ENCODE measurements at places on chromosomes 12 and 14.

DNA sequence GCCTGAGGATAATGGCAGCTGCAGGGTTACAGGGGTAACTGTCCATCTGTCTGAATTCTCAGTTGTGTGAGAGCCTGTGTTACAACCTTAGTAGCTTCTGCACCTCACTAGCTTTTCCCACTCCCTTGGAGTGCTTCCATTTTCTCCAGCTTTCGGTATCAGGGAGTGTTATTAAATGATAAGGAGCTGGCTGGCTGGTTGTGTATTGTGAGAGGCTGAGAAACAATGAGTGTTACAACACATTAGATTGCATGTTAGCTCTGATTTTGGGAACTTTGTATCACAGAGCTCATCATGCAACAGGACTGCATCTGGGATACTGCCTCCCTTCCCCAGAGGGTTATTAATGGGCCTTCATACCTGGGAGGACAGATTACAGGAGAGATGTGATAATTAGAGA is 723.7 kb downstream of the DIO2 start:
- DNase-seq = no peak

- DNase-seq = no peak
These were observed 5.9 kb downstream of the TOMM20L start for GRCh38 chr14:58401587-58401986.

DNA sequence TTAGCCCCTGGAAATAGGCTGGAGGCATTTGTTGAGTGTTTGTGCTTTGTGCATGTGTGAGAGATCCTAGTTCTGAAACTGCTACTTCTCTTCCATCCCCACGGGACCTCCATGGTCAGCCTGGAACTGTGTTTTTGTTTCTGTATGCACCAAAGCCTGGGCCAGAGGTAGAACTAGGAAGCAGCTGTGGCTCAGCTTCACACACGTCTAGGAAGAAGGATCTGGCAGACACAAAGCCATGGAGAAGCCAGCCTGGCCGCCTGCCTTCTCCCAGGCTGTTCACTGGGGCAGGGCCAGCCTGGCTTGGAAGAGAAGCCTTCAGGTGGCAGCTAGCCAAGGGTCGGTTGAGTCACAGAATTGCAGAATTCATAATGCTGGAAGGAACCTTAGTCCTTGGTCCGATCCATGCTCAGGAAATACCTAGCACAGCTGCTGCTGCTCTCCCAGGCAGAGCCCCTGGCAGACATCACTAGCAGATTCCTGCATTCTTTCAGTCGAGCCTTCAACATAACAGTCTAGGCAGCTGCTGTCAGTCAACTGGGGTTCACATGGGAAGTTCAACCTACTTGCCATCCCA is 27.0 kb downstream of the RIN3 start:
- DNase-seq = no peak

DNA sequence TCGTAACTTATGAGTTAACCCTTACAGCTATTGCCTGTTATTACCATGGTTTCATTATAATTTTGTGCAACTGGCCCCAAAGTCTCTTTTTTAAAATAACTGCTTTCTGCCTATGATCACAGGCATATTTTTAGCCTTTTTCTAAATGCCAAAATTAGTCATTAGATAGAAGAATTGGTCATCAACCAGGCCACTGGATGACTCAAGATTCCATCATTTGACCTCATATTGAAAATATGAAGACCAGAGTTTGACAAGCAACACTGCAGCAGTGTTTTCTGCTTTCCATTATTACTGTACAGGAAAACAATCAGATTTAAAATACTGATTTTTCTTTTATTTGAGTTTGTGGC is 54.7 kb upstream of the OTOGL start:
- no peak for DNase-seq

DNA sequence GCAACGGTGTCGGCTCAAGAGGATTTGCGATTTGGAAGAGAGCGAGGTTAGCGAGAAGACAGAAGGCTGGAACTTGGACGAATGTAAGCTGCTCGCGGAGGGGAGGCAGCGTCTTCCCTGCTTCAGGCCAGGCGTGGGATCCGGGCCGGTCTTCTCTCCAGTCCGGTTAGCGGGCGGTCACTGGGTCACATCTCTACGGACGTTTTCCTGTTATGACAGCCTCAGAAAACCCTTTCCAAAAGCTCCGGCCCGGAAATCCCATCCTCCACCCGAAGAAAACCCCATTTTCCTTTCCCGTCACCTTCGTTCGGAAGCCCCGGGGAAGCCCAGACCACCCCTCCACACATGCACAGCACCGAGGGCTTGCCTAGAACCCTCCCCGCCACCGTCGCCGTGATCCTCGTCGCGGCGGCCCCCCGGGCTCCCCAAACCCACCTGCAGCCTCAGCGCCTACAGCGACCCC is 268 bp downstream of the NDUFB1 start:
- DNase-seq = no peak

DNA sequence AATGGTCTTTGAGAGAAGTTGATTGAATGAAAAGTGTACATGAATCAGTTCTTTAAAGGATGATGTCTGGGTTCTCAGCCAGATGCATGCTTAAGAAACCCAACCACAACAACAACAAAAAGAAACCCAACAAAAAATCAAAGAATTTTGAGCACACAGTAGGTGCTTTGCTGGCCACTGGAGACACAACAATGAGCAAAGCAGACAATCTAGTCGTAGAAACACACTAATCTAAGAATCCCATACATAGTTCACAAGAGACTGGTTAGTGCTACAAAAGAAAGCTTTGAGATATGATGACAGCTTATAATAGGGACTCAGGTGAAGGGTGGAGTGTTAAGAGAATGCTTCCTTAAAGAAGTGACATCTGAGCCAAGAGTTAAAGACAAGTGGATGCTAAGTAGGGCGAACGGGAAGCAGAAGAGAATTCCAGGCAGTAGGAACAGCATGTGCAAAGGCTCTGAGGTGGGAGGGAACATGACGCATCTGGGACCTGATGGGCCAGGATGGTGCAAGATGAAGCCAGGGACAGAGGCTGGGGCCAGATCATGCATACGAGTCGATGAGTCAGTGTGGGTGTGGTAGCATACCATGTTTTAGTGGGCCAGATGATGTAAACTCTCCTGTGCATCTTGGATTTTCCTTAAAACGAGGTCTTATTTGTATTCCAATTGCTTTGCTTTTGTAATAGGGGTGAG is 4.6 kb upstream of the HIP1R start:
- no peak for DNase-seq

DNA sequence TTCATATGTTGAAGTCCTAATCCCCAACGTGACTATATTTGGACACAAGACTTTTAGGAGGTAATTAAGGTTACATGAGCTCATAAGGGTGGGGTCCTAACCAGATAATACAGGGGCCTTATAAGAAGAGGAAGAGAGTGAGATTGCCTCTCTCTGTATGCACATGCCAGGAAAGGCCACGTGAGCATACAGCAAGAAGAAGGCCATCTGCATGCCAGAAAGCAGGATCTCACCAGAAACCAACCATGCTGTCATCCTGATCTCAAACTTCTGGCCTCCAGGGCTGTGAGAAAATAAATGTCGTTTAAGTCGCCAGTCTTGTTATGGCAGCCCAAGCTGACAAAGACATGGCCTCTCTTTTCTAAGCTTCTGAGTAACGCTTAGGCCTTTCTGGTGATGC is 69.0 kb upstream of the GPHB5 start:
- DNase-seq = no peak

DNA sequence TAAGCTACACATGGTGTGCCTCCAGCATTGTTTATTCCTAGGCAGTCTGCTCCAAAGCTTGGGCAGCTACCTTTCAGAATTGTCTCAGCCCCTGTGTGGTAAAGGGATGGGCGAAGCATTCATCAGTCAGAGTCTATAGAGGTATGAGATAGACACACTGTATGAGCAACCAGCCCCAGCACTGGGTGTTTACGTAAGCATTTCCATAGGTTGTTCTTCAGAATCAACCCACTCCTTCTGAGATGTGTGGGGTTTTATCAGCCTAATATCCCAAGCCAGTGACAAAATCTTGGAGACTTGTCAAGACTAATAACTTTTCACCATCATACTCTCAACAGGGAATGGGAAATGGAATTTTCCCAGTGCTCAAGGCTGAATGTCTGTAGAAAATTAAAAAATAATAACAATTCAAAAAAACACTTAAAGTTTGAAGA is 98.2 kb downstream of the BTG1 start:
- no peak for DNase-seq

- DNase-seq = peak; percentile 91
These were observed at the start of the genes MGAT2 and RPL36AL for GRCh38 chr14:49620182-49621113. MGAT2 (plus strand) TSS chr14:49620799; CDS start chr14:49621269, 470 bp downstream. RPL36AL (minus strand) TSS chr14:49620626; CDS start chr14:49619104, 1,522 bp downstream.

- DNase-seq = no peak
These were observed 6.8 kb upstream of the SIVA1 start for GRCh38 chr14:104746071-104746545.

DNA sequence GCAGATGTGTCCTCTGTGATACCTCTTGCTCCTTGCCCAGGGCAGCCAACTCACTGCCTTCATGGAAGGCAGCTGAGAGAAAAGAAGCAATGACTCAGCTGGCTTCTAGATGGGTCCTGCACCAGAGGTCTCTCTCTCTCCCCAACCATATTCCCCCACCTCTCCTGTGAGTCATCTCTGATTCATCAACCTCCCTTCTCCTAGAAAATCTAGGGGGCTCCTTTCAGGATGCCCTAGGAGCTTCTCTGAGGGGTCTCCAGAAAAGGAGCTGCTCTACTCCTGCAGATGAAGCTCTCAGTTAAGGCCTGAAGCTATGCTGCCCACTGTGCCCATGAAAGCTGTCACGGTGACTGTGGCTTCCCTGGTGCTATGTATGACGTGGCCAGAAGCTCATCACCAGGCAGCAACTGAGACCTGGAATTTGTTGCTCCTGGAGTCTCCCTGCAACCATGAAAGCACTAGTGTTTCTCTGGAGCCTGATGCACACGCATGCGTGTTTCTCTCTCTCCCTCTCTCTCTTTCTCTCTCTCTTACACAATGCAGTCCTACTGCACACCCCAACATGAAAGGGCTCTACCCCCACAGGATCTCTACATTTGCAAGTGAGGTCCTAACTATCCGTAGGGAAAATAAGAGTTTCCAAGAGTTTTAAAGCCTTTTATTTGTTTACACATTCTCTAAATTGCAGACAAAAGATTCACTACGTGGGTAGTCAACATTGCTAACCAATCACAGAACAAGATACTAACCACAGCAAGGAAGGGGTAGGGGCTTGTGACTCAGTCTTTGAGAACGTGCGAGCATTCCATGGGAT is 285.3 kb downstream of the DPF3 start:
- no peak for DNase-seq

GRCh38 chr14:75283162-75283832 is 4.7 kb downstream of the FOS start:
- no peak for DNase-seq

- no peak for DNase-seq
These were observed 344.5 kb downstream of the TMTC2 start for GRCh38 chr12:83031196-83031595.

- peak; percentile 64 for DNase-seq
These were observed 33.9 kb upstream of the CDK17 start for GRCh38 chr12:96434107-96434506.

GRCh38 chr12:3634348-3634747 is 118.6 kb downstream of the CRACR2A start:
- no peak for DNase-seq

DNA sequence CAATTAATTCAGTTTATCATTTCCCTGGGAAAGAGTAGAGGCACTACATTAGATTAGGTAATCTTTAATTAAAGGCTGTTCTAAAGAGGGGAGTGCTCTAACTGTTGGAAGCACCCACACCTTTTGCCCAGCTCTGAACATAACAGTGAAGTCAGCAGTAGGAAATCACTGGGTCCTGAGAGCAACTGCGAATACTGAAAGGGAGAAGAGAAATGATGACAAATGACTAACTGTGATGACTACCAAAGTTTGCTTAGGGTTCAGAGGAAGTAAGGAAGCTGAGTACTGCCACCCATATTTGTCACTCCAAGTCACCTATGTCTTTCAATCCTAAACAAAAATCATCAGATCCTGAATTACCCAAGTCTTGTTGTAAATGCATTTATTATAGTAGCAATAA is 140.6 kb downstream of the EPS8 start:
- DNase-seq = no peak

- no peak for DNase-seq
These were observed 47.4 kb upstream of the C14orf180 start for GRCh38 chr14:104532191-104532555.

- no peak for DNase-seq
These were observed 121.2 kb downstream of the CRACR2A start for GRCh38 chr12:3631759-3632158.

- DNase-seq = no peak
These were observed 29.4 kb downstream of the LGALS3 start for GRCh38 chr14:55158412-55158811.

GRCh38 chr12:26334621-26335124 is 139.3 kb downstream of the SSPN start:
- no peak for DNase-seq

GRCh38 chr14:65062096-65063075 is 39.9 kb downstream of the MAX start:
- no peak for DNase-seq

DNA sequence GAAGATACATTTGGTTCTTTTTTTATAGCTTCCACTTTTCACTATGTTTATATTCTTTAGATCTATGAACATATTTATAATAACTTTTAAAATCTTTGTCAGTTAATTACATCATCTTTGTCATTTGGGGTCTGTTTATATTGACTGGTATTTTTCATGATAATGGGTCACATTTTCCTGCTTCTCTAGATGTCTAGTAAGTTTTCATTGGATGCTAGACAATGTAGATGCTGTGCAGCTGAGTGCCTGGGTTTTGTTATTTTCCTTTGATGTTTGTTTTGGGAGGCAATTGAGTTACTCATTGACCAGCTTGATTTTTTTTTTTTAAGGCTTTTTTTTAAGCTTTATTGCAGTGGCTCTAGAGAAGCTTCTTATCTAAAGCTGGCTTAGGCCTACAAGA is 4.9 kb downstream of the MAP1LC3B2 start:
- DNase-seq = no peak

DNA sequence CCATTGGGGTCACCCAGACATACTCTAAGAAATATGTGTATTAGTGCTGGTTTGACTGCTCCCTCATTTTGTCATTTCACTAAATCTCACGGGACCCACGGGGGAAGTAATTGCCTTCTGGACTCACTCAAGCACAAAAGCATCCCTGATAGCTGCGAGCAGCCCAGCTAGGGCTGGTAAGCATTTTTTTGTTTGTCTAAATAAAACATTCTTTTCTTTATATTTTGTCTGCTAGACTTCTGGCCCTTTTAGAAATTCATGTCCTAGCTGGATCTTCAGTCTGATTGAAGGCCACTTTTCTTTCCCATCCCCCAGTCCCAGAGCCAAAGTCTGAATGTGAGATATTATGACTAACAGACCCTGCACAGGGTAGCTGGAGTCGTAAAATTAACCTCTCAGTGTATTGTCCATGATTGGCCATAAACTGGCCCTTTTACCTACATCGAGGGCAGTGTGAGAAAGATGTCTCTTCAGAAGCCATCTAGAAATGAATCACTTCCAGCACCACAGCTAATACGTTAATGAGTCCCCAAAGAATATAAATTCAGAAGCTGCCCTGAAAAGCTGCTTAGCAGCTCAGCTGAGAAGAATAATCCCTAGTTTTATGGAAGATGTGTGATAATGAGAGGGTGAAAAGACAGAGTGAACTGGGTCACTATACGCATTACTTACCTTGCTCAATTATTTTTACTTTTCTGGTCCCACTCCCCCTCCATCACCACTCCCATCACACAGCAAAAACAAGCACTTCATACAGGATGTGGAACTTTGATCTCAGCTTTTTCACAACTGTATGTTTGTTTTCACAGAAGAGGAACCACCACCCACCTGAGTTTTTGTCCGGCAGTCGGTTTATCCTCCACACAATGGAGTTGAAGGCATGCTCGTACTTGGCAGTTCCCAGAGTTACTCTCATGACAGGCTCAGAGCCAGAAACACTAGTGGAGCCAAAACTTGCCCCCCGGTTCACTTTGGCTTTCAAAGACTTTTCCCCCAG is 55.6 kb upstream of the GTF2A1 start:
- DNase-seq = no peak
